ENCODE measurements at places on chromosomes 6 and 20.

GRCh38 chr6:45966340-45966739 is 49.3 kb downstream of the CLIC5 start:
- DNase-seq = no peak

- peak; percentile 83 for DNase-seq
These were observed at the start of gene AP5S1 for GRCh38 chr20:3820048-3820900. TSS of gene AP5S1 (plus strand) at chr20:3820547. CDS start at chr20:3822118, 1,571 bp downstream.

- no peak for DNase-seq
These were observed 14.6 kb upstream of the DCBLD1 start for GRCh38 chr6:117467876-117468275.

DNA sequence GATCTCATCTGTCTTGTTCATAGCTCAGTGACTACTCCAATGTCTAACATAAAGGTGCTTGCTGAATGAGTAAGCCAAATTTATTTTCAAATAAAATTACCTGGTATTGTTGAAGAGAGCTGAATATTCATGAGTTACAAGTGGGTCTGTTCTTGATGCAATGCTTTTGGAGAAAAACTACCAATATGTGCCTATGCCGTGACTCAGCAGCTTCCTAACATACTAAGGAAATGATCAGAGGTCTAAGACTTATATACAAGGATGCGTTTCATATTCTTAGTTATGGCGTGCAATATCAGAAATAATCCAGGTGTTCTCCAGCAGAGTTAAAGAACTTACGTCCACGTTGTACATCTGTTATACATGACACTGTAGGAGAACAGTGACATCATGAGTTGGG is 5.1 kb downstream of the FAM120B start:
- DNase-seq = no peak

DNA sequence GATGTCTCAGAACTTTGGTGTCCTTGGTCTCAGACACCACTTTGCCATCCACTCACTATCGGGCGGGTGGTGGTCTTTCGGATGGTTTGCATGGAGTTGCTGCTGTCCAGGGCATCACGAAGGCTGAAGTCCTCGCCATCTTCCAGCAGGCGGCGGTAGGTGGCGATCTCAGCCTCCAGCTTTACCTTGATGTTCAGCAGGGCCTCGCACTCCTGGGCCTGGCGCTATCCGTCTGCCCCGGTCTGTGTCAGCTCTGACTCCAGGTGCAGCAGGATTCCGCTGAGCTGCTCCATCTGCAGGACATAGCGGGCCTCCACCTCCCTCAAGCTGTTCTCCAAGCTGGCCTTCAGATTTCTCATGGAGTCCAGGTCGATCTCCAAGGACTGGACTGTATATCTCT is 36.0 kb downstream of the ZNF311 start:
- no peak for DNase-seq

Data from activated T-cell treated with anti-CD3 and anti-CD28 coated beads for 4 hours (primary cell).